Thyroid gland (tissue), 4 donors: ENCODE measurements at places on chromosomes 4 and X. TPM values are rescaled to one million over a fixed set of nuclear protein-coding genes. Genes with fewer than 3 reads are reported as not detected.

DNA sequence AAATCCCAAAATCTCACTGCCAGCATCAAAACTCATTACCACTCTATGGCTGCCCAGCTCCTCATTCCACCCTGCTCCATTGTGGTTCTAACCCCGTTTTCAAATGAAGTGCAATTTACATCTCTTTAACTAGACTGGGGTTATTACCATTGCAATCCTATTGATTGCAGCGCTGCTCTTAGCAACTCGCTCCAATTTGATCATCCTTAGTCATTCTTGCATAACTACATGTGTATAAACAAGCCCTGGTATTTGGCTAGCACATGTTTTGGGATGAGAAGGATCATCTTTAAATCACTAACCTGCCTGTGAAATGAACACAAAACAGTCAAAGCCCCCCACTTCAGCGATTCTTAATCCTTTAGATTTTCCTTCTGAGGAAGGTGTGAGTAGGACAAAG lies 340.1 kb upstream of the PPARGC1A start:
- H3K36me3 ChIP-seq, result no peaks in the 10 kb centered on the region
- H3K27ac ChIP-seq, result no peak overlapping the region
- no peaks in the 10 kb centered on the region for H3K27me3 ChIP-seq
- H3K4me3 ChIP-seq, result no peak overlapping the region
- H3K4me1 ChIP-seq, result no peaks in the 10 kb centered on the region

INPP4B gene
- 9.4 TPM for total RNA-seq

- H3K36me3 ChIP-seq, result no peaks in the 10 kb centered on the region
- no peaks in the 10 kb centered on the region for H3K27me3 ChIP-seq
- H3K4me1 ChIP-seq, result peaks cover 10% of the 10 kb centered on the region
- H3K4me3 ChIP-seq, result no peak overlapping the region
- H3K27ac ChIP-seq, result no peak overlapping the region
- no peak for DNase-seq
Measured at GRCh38 chr4:125703443-125703842, 388.7 kb downstream of the FAT4 start.

DNA sequence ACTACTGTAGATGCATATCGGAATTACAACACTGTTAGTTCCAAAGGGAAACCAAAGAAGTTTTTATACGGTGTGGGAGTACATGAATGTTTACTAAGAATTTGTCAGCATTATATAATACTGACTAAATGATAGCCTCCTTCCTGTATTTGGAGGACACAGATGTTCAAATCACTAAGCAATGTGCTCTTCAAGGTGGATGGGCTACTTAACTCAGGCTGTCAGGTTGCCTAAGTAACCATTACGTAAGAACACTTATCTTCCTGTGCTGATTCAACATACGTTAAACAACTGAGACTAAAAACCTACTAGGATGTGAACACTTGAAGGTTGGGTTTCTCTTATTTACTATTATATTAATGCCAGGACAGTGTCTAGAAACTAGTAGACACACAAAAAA lies 81.9 kb upstream of the HPGD start:
- no peak overlapping the region for H3K27ac ChIP-seq
- H3K36me3 ChIP-seq, result no peaks in the 10 kb centered on the region
- no peaks in the 10 kb centered on the region for H3K27me3 ChIP-seq
- no peak overlapping the region for H3K4me3 ChIP-seq
- peaks cover 3% of the 10 kb centered on the region for H3K4me1 ChIP-seq
- no peak for DNase-seq

GRCh38 chr4:70754990-70755688 lies 33.4 kb downstream of the RUFY3 start:
- peaks cover 17% of the 10 kb centered on the region for H3K4me1 ChIP-seq
- DNase-seq, result no peak
- H3K27me3 ChIP-seq, result no peaks in the 10 kb centered on the region
- no peak overlapping the region for H3K4me3 ChIP-seq

DNA sequence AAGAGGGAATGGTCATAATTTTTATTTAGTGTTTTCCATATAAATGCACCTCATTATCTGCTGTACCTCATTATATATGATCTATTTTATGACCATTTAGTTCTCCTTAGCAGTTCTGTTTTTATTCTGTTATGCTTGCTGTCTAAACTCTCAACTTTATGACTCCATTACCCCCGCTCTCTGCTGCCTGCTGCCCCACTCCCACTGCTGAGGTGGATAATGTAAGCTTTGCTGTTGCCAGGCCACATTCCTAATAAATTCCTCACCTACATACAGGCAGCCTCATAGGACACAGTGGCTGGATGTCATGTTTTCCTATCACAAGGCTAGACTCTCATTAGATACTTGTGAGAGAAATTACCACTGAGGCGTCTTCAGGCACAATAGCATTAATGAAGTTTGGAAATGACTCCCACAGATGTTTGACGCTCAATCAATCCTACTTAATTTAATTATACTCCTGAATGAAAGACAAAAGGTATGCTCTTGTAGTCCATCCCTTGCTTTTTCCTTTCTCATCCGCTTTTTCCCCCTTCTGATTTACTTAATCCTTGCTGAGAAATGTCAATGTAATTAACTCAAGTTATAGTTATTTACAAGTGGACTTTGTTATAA lies 497.5 kb upstream of the IGFBP7 start:
- H3K4me3 ChIP-seq, result no peak overlapping the region
- no peaks in the 10 kb centered on the region for H3K27me3 ChIP-seq
- no peak for DNase-seq
- H3K36me3 ChIP-seq, result no peaks in the 10 kb centered on the region

CXCL5 gene
- total RNA-seq, result not detected

- H3K36me3 ChIP-seq, result no peaks in the 10 kb centered on the region
- no peaks in the 10 kb centered on the region for H3K27me3 ChIP-seq
- no peaks in the 10 kb centered on the region for H3K4me1 ChIP-seq
- no peak overlapping the region for H3K4me3 ChIP-seq
Measured at GRCh38 chrX:123993904-123994635, 32.6 kb downstream of the STAG2 start.

- no peak for DNase-seq
- H3K36me3 ChIP-seq, result no peaks in the 10 kb centered on the region
- no peak overlapping the region for H3K4me3 ChIP-seq
- H3K27me3 ChIP-seq, result no peaks in the 10 kb centered on the region
Measured at GRCh38 chr4:110667670-110668069, 44.8 kb upstream of the PITX2 start.

GRCh38 chr4:146488495-146489174 lies 33.1 kb downstream of the SLC10A7 start:
- no peaks in the 10 kb centered on the region for H3K4me1 ChIP-seq
- no peak for DNase-seq
- H3K27ac ChIP-seq, result no peak overlapping the region
- no peaks in the 10 kb centered on the region for H3K27me3 ChIP-seq
- no peaks in the 10 kb centered on the region for H3K36me3 ChIP-seq

- DNase-seq, result no peak
- H3K4me1 ChIP-seq, result no peaks in the 10 kb centered on the region
- no peaks in the 10 kb centered on the region for H3K36me3 ChIP-seq
- no peak overlapping the region for H3K4me3 ChIP-seq
- H3K27me3 ChIP-seq, result no peaks in the 10 kb centered on the region
Measured at GRCh38 chr4:27357283-27357682, 496.6 kb downstream of the STIM2 start.

DDX3X gene
- total RNA-seq, result 208 TPM

DNA sequence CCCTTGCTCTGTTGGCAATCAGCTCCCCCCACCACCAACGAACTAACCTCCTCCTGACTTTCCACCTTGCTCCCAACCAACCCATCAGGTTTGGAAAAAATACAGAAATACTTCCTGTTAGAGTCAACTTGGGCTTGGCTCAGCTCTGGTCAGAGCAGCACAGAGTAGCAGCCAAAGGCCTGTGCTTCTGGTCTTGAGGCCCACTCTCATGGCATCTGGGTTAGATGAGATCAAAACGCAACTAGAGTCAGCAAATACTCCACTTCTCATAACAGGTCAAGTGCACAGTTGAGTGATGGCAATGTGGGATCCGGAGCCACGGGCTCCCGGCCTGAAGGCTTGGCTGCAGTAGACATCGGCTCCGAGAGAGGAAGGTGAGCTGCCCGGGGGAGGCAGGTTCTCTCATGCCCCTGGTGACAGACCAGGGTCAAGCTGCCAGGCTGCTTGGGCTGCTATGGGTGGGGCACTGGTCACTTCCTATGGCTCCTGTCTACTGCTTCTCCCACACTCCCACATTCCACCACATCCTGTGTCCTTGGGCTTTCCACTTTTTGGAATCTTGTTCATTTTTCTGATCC lies 34.8 kb downstream of the ZNF185 start:
- no peak overlapping the region for H3K4me3 ChIP-seq
- no peaks in the 10 kb centered on the region for H3K36me3 ChIP-seq
- no peaks in the 10 kb centered on the region for H3K4me1 ChIP-seq

DNA sequence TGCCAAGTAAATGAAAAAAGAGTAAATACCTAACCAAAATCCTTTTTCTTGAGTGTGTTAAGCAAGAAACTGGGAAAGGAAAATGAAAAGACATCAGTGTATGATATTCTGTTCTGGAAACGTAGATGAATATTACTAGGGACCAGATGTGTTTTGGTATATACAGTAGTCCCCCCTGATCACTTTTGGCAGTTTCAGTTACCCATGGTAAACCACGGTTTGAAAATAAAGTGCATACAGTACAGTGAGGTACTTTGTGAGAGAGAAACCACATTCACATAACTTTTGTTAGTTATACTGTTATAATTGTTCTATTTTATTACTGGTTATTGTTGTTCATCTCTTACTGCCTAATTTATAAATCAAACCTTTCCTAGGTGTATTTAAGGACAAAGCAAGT lies 250.9 kb downstream of the TENM3 start:
- no peaks in the 10 kb centered on the region for H3K36me3 ChIP-seq
- H3K27me3 ChIP-seq, result no peaks in the 10 kb centered on the region
- no peak for DNase-seq
- H3K4me1 ChIP-seq, result peaks cover 36% of the 10 kb centered on the region

DNA sequence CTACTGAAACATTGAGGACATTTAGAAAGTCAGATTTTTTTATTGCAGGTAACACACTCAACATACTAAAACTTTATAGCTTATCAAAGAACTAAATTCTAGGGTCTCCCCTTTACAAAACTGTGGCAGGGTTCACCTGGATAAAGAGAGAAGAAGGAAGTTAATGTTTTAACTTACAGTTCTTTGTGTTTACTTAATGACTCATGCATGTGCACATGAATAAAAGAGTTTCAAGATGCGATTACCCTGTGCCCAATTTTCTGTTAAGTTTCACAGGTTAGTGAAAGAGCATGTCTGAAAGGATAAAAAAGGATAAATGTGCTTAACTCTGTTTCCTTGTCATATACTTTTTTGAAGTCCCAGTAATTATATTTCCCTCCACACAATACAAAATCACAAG lies 16.8 kb downstream of the DCAF8L1 start:
- DNase-seq, result no peak
- H3K27me3 ChIP-seq, result no peaks in the 10 kb centered on the region
- no peaks in the 10 kb centered on the region for H3K36me3 ChIP-seq
- H3K4me3 ChIP-seq, result no peak overlapping the region
- H3K27ac ChIP-seq, result no peak overlapping the region
- H3K4me1 ChIP-seq, result peaks cover 6% of the 10 kb centered on the region

DNA sequence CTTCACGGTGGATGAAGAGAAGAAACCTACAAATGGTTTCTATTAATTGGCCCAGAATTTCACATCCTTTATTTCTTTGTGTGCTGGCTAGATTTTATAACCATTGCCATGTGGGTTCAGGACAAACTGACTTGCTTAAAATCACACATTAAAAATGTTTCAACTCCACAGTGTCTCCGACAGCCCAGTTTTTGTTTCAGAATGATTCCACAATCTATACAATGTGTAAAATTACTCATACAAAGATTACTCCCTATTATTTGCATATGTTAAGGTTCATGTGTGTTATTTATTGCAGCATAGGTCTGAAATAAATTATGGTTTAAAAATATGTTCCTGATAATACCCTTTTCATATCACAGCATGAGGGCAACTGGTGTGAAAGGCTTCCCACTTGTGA lies 20.6 kb downstream of the DCHS2 start:
- no peak overlapping the region for H3K27ac ChIP-seq
- no peak overlapping the region for H3K4me3 ChIP-seq
- H3K27me3 ChIP-seq, result no peaks in the 10 kb centered on the region
- no peaks in the 10 kb centered on the region for H3K36me3 ChIP-seq

LDOC1 gene
- 10.2 TPM for total RNA-seq

TDO2 gene
- total RNA-seq, result not detected

DCLK2 gene
- 12.5 TPM for total RNA-seq

GRCh38 chrX:38124000-38124399 lies 96.7 kb downstream of the SRPX start:
- H3K27me3 ChIP-seq, result no peaks in the 10 kb centered on the region
- no peaks in the 10 kb centered on the region for H3K4me1 ChIP-seq
- no peak for DNase-seq
- H3K36me3 ChIP-seq, result no peaks in the 10 kb centered on the region

PCSK1N gene
- 3.1 TPM for total RNA-seq

DNA sequence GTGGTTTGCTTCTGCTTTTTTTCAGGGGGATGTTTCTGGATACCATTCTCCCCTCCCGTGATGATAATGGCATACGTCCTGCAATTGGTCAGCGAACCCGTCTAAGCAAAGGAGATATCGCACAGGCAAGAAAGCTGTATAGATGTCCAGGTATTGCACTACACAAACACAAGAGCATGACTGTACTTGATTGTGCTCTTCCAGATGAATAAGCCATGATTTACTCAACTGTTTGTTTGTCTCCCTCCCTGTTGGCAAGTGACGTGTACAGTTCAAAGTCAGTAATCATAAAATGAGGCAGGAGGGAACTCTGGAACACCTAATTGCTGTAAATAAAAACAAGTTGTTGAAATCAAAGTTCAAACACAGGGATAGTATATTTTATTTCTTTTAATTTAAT lies 141.4 kb downstream of the TLL1 start:
- H3K4me1 ChIP-seq, result no peaks in the 10 kb centered on the region
- H3K4me3 ChIP-seq, result no peak overlapping the region
- DNase-seq, result no peak
- no peaks in the 10 kb centered on the region for H3K27me3 ChIP-seq
- no peak overlapping the region for H3K27ac ChIP-seq

MRFAP1L1 gene
- 93.9 TPM for total RNA-seq

- no peak within 1 kb of the TSS for H3K4me3 ChIP-seq
- no peaks in the 10 kb centered on the region for H3K4me1 ChIP-seq
- H3K27me3 ChIP-seq, result no peaks in the 10 kb centered on the region
- no peaks in the 10 kb centered on the region for H3K36me3 ChIP-seq
Measured at GRCh38 chrX:154458116-154458953, at the start of gene PLXNA3. Gene PLXNA3 (plus strand): TSS chrX:154458281. CDS start chrX:154460184, 1,903 bp downstream.

GRCh38 chr4:146368209-146368608 lies 153.5 kb downstream of the SLC10A7 start:
- no peaks in the 10 kb centered on the region for H3K36me3 ChIP-seq
- H3K27ac ChIP-seq, result no peak overlapping the region
- no peaks in the 10 kb centered on the region for H3K27me3 ChIP-seq
- H3K4me1 ChIP-seq, result no peaks in the 10 kb centered on the region
